A172 (cell line): ENCODE measurements at places on chromosomes 6 and 20. TPM values are rescaled to one million over a fixed set of nuclear protein-coding genes. Genes with fewer than 3 reads are reported as not detected.

TAF11 gene
- 38.4 and 53.2 TPM in 2 replicates for total RNA-seq

RCAN2 gene
- 0.22 TPM in 1 of 2 replicates, not detected in the other for total RNA-seq

RBM38 gene
- 41.4 and 53.5 TPM in 2 replicates for total RNA-seq

SLC24A3 gene
- not detected in 2 replicates for total RNA-seq

ENPP5 gene
- not detected in 2 replicates for total RNA-seq

SMOC2 gene
- total RNA-seq, result not detected in 2 replicates

POU5F1 gene
- not detected in 2 replicates for total RNA-seq

CGA gene
- total RNA-seq, result not detected in 2 replicates

LY6G6C gene
- total RNA-seq, result not detected in 2 replicates

NPEPL1 gene
- 5.9 and 7.2 TPM in 2 replicates for total RNA-seq

FAM162B gene
- not detected in 2 replicates for total RNA-seq

CLPSL1 gene
- total RNA-seq, result not detected in 2 replicates

JPH2 gene
- 3.1 and 4.8 TPM in 2 replicates for total RNA-seq

VGLL2 gene
- not detected in 2 replicates for total RNA-seq

IMPG1 gene
- not detected in 2 replicates for total RNA-seq

XKR7 gene
- total RNA-seq, result not detected in 2 replicates

PTCHD4 gene
- 0.38 and 1.4 TPM in 2 replicates for total RNA-seq

SMLR1 gene
- total RNA-seq, result not detected in 2 replicates

MYB gene
- total RNA-seq, result 1.2 and 4.1 TPM in 2 replicates

TCP11 gene
- total RNA-seq, result not detected in 2 replicates

FAXC gene
- total RNA-seq, result 8.1 and 10.9 TPM in 2 replicates

ABHD16B gene
- total RNA-seq, result not detected in 2 replicates

NKAIN2 gene
- total RNA-seq, result not detected in 2 replicates

SUPT3H gene
- total RNA-seq, result 5.3 and 8.2 TPM in 2 replicates

ARFGEF2 gene
- total RNA-seq, result 25.2 and 30.7 TPM in 2 replicates

TTK gene
- total RNA-seq, result 63.1 and 137 TPM in 2 replicates

RAD21L1 gene
- total RNA-seq, result 0.07 and 0.90 TPM in 2 replicates

SLA2 gene
- total RNA-seq, result 0.17 TPM in 1 of 2 replicates, not detected in the other

CSNK2B gene
- 263 and 282 TPM in 2 replicates for total RNA-seq

TFAP2A gene
- total RNA-seq, result 5.2 TPM in 2 replicates

KCNK15 gene
- 0.62 TPM in 1 of 2 replicates, not detected in the other for total RNA-seq

SLC29A1 gene
- 24.7 and 26.2 TPM in 2 replicates for total RNA-seq
